Activated CD8-positive, alpha-beta T cell treated with anti-CD3 and anti-CD28 coated beads for 36 hours (primary cell): ENCODE measurements at places on chromosomes 3 and 15. TPM values are rescaled to one million over a fixed set of nuclear protein-coding genes. Genes with fewer than 3 reads are reported as not detected.
A peak's percentile ranks its signal among the peaks of the same experiment; 100 is the strongest.

DNA sequence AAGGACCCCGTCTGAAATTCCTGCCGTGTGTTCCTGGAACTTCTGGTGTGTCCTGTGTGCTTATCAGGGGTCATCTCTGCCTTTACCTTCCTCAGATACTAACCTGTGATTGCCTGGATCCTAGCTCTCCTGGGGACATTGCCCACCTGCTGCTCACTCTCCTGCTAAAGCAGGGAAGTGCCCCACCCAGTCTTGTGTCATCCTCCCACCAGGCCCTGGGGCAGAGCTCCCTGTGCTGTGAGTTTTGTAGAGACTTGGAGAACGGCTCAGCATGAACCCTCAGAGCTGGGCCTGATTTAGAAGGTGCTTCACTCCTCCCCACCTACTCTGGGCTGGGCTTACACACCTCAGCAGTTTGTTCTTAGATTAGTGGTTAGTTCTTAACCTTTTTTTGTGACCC, 3.8 kb upstream of the TMEM44 start:
- no peak for DNase-seq

GRCh38 chr15:88031461-88031860, 225.1 kb downstream of the NTRK3 start:
- DNase-seq = no peak

Gene ARL6IP5
- 72.7 TPM for total RNA-seq

Gene PEX5L
- total RNA-seq = not detected

DNA sequence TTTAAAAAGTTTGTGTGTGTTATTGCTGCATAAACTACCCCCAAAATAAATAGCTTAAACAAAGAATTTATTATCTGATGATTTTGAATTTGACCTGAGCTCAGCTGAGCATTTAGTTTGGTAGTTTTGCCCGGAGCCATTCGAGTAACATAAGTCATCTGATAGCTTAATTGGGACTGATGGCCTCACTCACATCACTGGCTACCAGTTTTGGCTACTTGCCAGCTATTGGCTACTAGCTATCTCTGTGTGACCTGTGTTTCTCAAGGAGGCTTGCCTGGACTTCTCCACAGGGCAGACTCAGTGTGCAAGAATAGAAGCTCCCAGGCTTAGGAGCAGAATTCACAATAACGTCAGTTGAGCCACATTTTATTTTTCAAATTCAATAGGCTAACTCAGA, 9.0 kb downstream of the CNTN3 start:
- no peak for DNase-seq

GRCh38 chr3:24494618-24495325, at the start of gene THRB:
Gene THRB, minus strand, starts transcription at chr3:24494850.
- peak; percentile 8 for DNase-seq

Gene SLC24A1
- total RNA-seq = 7.6 TPM

Gene P2RY1
- 1.7 TPM for total RNA-seq

- no peak for DNase-seq
Measured at GRCh38 chr15:86087808-86088207, 8.1 kb downstream of the AGBL1 start.

DNA sequence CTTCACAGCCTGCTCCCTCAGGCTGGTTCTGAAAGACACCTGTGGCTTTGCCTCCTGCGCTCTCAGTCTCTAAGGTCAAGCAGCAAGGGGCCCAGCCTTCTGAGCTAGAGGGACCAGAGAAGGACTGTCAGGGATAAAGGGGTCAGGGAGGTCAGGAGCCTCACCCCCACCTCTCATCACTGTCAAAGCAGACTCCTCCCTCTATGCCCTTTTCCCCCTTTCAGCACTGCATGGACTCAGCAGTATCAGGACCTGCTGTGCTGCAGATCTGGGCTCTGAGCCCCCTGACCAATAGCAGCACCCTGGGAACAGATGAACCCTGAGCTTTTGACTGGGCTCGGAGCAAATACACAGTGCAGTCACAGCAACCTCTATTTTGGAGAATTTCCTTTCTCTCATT, 3.2 kb upstream of the BMF start:
- no peak for DNase-seq

GRCh38 chr3:159938714-159939113, 49.9 kb upstream of the IL12A start:
- DNase-seq = no peak

GRCh38 chr3:14795996-14796395, 22.8 kb upstream of the FGD5 start:
- no peak for DNase-seq

Gene HIGD1A
- 60.5 TPM for total RNA-seq

Gene GAP43
- not detected for total RNA-seq

Gene PIK3CB
- total RNA-seq = 13.4 TPM

Gene PARP15
- total RNA-seq = 13.3 TPM

Gene CASR
- not detected for total RNA-seq

GRCh38 chr15:69595009-69595791, 142.6 kb downstream of the RPLP1 start:
- no peak for DNase-seq

DNA sequence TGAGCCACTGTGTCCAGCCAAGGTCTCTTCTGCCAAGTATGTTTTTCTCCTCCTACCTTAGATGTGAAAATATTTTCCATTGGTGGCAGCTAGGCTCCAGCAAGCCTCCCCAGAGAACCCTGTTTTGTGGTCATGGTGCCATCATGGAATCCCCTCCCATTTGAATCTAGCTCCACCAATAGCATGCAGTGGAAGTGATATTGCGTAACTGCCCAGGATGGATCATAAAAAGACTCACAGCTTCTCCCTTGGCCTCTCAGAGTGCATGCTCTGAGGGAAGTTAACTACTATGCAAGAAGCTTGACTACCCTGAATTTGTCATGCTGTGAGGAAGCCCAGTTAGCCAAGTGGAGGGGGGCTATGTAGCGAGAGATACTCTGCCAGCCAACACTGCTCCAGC, 27.5 kb downstream of the CRYGS start:
- DNase-seq = no peak

DNA sequence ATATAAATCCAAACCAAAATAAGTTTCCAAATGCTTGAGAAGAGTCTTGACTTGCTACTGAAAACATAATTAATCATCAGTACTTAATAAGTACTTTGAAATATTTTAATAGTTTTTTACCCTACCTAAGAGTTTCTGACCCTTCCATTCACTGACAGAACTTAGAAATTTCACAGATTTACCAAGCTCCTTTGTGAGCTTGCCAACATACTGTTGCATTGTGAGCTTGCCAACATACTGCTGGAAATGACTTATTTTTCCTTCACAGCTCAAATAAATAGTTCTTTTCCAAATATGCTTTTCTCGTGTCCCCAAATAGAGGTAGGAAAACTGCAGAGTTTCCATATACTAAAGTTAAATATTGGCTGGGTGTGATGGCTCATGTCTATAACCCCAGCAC, 9.6 kb upstream of the AADAC start:
- DNase-seq = no peak

- no peak for DNase-seq
Measured at GRCh38 chr3:189304465-189305351, 132.9 kb downstream of the TPRG1 start.

DNA sequence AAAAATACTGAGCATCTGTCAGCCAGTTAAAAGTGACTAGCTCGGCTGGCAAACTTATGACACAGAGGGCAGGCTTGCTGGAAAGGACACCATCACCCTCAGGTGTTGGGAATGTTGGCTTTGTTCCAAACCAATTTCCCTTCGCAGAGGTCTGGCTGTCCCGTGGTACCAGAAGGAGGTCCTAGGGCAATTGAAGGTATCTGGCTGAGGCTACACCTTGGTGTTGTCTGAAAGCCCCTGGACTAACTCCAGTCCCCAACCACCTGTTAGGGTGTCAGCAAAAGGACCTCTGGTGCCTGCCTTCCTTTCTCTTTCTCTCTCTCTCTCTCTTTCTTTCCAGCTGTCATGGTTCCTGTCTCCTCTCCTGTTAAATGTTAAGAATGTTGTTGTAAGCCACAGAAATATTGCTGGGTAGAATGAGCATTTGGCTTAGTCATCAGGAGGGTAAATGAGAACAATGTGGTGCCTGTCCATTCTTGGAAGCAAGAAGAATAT, 12.5 kb downstream of the PRR20G start:
- DNase-seq = no peak

GRCh38 chr3:184873141-184873540, 61.2 kb downstream of the VPS8 start:
- DNase-seq = no peak

Gene TICRR
- total RNA-seq = 29.2 TPM

DNA sequence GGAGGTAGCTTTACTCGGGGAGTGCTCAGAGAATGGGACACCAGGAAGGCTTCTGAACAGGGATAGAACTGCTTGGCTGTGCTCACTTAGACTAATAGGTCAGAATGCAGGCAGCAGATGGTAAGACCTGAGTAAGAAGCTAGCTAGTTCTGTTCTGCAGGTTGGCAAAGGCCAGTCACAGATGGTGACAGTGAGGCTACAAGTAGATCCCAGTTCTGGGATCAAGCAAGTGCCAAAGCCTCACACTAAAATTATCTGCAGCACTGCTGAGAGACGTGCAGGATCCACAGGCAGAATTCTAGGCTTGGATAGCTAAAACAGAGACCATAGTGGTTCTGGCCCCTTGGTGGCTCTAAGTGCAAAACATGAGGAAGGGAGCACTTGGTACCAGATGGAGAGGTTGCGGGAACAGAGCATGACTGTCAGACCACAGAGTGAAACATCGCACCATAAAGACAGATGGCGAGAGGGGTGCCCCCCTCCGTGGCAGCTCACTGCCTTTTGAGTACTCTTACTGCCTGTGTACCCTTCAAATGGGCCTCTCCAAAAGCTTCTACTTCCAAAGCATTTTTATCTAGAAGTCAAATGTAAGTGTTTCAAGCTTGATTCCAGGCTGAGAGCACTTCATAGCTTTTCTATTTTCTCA, 3.6 kb upstream of the GLCE start:
- no peak for DNase-seq

Gene COMMD4
- 67.1 TPM for total RNA-seq

DNA sequence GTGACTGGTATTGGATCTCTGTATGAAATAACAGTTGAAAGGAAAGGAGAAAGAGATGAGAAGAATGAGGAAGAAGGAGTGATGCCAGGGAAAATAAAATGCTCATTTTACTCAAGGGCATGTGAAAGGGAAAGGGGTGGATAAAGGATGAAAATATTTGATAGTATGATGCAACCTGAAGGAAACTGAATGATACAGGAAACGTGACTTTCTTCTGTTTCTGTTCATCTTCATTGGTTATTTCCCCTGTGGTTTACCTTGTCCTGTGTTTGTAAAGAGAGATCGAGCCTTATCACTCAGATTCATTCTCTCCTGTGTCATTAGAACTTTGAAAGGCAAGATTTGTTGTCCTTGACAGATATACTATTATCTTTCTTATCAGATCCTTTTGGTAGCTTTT, 243.6 kb upstream of the SLITRK3 start:
- no peak for DNase-seq

GRCh38 chr3:134330883-134331810, 43.1 kb downstream of the AMOTL2 start:
- no peak for DNase-seq

- no peak for DNase-seq
Measured at GRCh38 chr15:82812994-82813393, 3.6 kb downstream of the WHAMM start.

Gene GOLGA6L10
- total RNA-seq = 3.0 TPM

DNA sequence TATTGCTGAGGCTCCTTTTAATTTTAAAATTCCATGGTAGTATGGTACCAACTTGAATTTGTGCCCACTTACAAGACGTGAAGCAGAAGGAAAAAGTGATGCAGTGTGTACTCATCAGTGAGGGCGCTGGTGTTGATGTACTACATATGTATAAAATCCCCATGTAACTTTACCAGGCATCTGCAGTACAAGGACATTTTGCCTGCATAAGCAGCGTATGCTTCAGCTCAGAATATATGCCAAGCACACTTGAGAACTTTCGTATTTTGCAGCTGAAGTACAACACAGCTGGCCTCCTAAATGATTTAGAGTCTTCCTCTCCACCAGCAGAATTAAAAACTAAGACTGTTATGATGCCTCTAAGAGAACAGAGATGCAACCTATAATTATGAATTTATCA, 108.9 kb downstream of the RYR3 start:
- DNase-seq = no peak

DNA sequence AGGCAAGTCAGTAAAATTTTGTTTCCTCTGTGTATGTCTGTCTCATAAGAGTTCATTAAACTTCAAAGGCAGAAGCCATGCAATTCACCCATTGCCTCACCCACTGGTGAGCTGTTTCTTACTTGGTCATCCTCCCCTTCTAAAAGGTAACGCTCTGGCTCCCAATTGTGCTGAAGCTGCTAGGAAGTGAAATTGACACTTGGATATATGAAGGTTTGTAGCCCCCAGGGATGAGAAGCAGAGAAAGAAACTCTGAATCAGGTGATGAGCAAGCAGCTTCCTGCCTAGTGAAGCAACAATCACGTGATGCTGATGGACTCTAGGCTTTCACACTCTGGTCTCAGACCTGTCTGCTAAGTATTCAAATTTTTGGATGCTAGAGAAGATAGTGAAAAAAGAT, 70.7 kb downstream of the CD200R1L start:
- DNase-seq = no peak

GRCh38 chr15:52181938-52182780, 9.0 kb downstream of the GNB5 start:
- no peak for DNase-seq

- DNase-seq = no peak
Measured at GRCh38 chr3:11717768-11718636, 74.3 kb upstream of the VGLL4 start.

Gene B3GNT5
- 25.8 TPM for total RNA-seq

Gene ZIC1
- total RNA-seq = not detected
